ENCODE measurements at places on chromosomes 3 and 15. TPM values are rescaled to one million over a fixed set of nuclear protein-coding genes. Genes with fewer than 3 reads are reported as not detected.

The CEMIP gene
- total RNA-seq: not detected

GRCh38 chr15:45827766-45828165 lies 192.9 kb downstream of the SQOR start:
- DNase-seq: no peak

The FILIP1L gene
- total RNA-seq: 0.25 TPM

DNA sequence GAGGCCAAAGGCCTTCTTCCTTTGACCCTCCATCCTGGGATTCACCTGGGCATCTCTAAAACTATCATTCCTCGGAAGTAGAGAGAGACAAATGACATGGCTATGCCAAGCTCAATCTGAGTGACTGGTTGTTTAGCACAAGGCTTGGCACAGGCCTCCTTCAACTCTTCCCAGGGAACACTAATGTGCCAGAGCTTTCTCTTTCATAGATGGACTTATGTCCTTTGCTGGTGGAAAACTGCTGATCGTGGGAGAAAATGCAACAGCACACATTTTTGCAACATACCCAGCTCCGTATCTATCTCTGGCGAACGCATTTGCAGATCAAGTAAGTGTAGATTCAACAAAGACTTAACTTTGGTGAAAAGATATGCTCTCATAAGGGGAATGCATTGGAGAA lies 36.5 kb downstream of the AQP9 start:
- no peak for DNase-seq

GRCh38 chr3:123444744-123445143 lies 4.1 kb downstream of the ADCY5 start:
- DNase-seq: no peak

The CORO2B gene
- not detected for total RNA-seq

The SORD gene
- 6.0 TPM for total RNA-seq

The TTLL13 gene
- 0.87 TPM for total RNA-seq

The MAP1A gene
- total RNA-seq: 9.8 TPM

DNA sequence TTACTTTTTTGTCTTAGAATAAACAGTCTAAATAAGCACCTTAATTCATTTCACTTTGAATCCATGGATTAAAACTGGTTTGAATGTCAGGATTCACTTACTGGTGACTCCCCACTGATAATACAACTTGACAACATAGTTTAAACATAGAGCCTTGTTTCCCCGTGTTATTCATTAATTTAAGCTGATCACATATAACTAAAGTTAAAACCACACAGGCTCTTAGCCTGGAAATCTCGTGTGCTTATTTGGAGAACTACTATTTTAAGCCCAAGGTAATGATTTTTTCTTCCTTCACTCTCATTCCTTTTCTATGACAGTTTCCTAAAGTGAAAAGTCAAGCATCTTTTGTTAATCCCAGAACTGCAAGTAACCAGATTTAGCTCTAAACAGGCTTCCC lies 64.2 kb downstream of the HACD2 start:
- DNase-seq: no peak

The UCN2 gene
- total RNA-seq: not detected

The ITIH1 gene
- total RNA-seq: not detected

GRCh38 chr15:80533790-80534333 lies 129.7 kb downstream of the ARNT2 start:
- DNase-seq: no peak

Measured in activated CD4-positive, alpha-beta T cell treated with anti-CD3 and anti-CD28 coated beads, Interleukin-2, amount 10 ng/mL, durations not matched to agents 7 days and 5 days (primary cell).